ENCODE measurements at places on chromosomes 1 and 21.

- peak; percentile 81 for DNase-seq
Measured at GRCh38 chr1:9721606-9722377, 70.3 kb downstream of the PIK3CD start.

- no peak for DNase-seq
Measured at GRCh38 chr1:155607708-155608107, 2.3 kb upstream of the MSTO1 start.

GRCh38 chr1:63742526-63742925, 31.3 kb upstream of the ROR1 start:
- no peak for DNase-seq

DNA sequence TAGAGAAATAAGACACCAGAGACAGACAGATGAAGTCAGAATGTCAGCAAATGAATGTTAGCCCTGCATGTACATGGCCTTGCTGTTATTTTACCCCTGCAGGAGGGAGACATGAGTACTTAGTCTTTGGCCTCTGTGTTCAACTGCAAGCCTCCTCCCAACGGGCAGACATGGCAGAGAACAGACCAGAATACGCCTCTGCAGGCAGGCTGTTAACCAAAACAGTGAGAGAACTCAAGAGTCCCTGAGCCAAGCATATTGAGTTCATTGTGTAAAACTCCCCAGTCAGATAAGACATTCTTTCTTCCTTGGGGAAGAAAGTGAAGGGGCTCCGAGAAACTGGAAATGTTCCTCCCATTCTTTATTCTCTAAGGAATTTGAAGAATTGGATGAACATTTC, 150.9 kb downstream of the PHTF1 start:
- DNase-seq = no peak

DNA sequence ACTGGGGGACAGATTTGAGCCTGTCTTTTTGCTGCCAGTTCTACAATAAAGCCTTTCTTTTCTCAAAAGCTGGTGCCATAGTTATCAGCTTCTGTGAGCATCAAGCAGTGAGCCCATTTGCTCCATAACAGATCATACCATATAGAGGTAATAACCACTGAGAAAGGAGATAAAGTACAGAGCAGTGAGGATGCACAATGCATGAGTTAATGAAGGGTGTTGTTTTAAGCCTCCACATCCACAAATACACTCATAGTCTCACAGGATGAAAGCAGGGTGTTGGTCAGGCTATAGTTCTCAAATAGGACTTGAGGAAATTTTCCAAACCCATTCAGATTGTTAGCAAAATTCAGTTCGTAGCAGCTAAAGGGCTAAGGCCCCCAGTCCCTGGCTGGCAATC, 25.6 kb upstream of the SLC35A3 start:
- no peak for DNase-seq

- peak; percentile 18 for DNase-seq
Measured at GRCh38 chr1:67760030-67760821, 73.0 kb downstream of the GNG12 start.

GRCh38 chr1:59597420-59598119, 217.2 kb upstream of the HOOK1 start:
- DNase-seq = no peak

Data from stimulated activated CD4-positive, alpha-beta T cell treated with anti-CD3 and anti-CD28 coated beads, Interleukin-1b, Interleukin-23, amount 100 ng/mL, for 1 hour (primary cell).